ENCODE measurements at places on chromosomes 3 and 15.

DNA sequence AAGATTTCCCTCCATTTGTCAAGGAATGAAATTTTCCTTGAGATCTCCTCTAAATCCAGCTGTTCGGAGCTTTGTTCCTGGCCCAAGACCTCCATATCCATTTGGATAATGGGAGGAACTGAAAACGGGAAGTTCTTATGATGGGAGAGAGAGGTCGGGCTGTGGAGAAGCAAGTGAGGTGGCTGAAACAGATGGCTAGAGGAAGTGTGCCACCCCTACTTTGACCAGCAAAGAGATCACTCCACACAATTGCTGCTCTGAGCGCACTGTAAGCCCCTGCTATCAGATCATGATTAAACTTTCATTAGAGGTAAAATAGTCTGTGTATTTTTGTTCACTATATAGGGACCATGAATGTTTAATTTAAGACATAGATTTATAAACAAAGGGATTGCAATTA is at the start of gene MINDY4B:
MINDY4B (minus strand) TSS at position 101 of the 400 bp plus-strand sequence; CDS start at position 101, 0 bp downstream.
- no peak for DNase-seq

DNA sequence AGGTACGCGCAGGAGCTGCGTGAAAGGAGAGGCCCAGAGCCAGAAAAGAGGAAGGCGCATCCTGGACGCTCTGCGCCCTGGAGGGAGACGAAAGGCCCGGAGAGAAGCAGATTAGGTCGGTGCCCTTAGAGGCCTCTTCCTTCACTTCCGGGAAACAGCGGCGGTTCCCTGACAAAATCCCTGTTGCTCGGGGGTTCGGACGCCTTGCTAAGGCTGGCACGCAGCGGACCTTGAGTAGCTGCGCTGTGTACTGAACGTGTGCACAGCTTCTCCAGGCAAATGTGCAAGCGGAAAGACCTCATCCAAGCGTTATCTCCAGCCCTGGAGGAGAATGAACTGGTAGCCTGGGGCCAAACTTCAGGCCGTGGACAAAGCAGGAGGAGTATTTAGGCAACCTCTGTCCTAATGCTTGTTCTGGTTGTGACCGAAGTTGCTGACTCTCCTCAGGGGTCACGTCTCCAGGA is 3.0 kb upstream of the SOX14 start:
- no peak for DNase-seq

GRCh38 chr3:126064627-126065258 is 19.2 kb downstream of the SLC41A3 start:
- no peak for DNase-seq

- DNase-seq, result no peak
Measured at GRCh38 chr3:38067508-38068233, 28.7 kb downstream of the DLEC1 start.

DNA sequence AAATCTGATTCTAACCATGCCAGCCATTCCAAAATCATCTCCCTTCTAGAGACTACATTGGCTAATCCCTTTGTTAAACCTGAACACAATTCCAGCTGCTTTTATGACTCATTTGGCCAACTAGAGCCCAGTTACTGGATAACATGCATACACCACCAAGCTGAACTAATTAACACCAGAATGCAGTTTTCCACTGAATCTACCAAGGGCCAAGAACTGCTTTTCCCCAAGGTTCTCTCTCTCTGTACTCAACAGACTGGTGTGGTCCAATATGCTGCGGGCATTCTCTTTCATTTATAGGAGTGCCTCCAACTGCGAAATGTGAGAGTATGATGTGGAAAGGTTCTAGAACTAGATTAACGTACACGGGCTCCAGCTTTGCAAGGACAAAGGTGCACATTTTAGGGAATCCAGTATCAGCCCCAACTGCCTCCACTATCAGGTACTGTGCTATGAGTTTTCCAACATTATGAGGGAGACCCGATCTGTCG is 1.5 kb downstream of the CHSY1 start:
- no peak for DNase-seq

Measured in breast epithelium (tissue), 4 donors.